ENCODE measurements at places on chromosomes 7 and 10. TPM values are rescaled to one million over a fixed set of nuclear protein-coding genes. Genes with fewer than 3 reads are reported as not detected.

GRCh38 chr7:135290594-135290993, 57.0 kb downstream of the STRA8 start:
- DNase-seq = no peak

DNA sequence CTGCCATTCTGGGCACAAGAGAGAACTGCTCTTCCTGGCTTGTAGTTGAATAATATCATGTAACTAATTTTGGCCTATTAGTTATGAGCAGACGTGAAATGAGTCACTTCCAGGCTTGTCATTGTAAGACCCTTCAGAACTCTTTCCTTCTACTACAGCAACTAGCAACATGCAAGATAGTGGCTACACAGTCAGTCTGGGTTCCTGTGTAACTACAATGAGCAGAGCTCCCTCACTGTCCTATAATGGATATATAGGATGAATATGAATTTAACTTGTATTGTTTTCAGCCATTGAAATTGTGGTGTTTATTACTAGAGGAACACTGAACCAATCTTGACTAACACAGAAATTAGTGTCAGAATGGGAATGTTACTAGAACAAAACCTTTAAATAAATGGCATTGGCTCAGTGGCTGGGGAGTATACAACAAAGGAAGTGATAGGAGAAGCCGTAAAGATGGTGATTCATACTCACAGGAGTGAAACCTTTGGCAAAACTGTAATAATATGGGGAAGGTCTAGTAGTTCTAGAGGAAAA, 2.9 kb upstream of the MTPN start:
- DNase-seq = no peak

DNA sequence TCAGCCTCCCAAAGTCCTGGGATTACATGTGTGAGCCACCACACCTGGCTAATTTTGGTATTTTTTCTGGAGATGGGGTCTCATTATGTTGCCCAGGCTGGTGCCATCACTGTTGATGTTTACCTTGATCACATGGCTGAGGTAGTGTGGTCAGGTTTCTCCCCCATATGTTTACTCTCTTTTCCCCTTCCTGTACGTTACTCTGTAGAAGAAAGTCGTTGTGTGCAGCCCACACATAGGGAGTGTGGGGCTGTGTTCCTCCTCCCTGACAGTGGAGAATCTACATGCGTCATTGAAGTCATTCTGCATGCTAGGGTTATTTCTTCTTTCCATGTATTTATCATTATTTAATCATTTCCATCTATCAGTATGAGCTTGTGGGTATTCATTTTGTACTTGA, 16.3 kb upstream of the ORAI2 start:
- no peak for DNase-seq

- DNase-seq = no peak
Observed at GRCh38 chr7:41872966-41873365, 170.1 kb upstream of the INHBA start.

DNA sequence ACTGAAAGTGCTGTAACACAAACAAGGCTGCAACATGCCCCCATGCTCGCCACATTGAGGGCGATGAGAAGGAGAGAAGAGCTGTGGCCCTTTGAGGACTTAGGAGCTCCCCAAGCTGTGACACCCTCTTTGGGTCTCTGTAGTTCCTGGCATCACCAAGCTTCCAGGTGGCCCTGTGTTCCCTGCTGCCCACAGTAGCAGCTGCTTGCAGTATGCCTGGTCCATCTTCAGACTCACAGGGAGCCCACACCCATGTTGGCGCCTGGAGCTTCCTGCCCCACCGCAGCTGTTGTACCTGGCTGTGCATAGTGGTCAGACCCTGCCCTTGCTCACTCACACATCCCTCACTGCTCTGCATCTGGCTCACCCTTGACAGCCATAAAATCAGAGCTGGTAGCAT, 401.2 kb upstream of the NRG3 start:
- no peak for DNase-seq

- DNase-seq = no peak
Observed at GRCh38 chr10:23069019-23069815, 26.2 kb upstream of the MSRB2 start.

DNA sequence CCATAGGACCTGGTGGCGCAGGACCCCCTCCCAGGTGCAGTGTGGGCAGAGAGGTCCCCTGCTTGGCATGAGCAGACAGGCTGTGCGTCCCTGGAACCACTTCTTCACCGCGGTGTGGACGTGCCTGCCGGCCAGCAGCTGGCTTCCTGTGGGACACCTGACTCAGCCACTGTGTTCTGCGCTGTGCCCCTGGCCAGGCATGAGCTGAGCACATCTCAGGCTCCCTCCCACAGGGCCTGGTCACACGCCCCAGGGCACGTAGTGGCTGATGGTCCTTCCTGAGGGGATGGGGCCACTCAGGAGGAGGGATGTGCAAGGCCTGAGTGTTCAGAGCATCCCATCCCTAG, 3.5 kb upstream of the DEPP1 start:
- DNase-seq = no peak

GRCh38 chr7:32673275-32673983, 178.1 kb downstream of the AVL9 start:
- no peak for DNase-seq

GRCh38 chr7:73515178-73515577, 6.9 kb downstream of the BAZ1B start:
- DNase-seq = no peak

Gene CHN2
- 12.8 TPM for total RNA-seq

Gene PSD
- 4.2 TPM for total RNA-seq

Gene PON3
- 3.0 TPM for total RNA-seq

Gene ARHGAP22
- total RNA-seq = 0.86 TPM
